ENCODE measurements at places on chromosomes 7 and 10. TPM values are rescaled to one million over a fixed set of nuclear protein-coding genes. Genes with fewer than 3 reads are reported as not detected.

GJD4 gene
- not detected for total RNA-seq

MAT1A gene
- not detected for total RNA-seq

KCND2 gene
- total RNA-seq = not detected

FAM25A gene
- not detected for total RNA-seq

TSC22D4 gene
- 32.3 TPM for total RNA-seq

OR6V1 gene
- not detected for total RNA-seq

ZNF853 gene
- total RNA-seq = 4.2 TPM

AKR1C3 gene
- total RNA-seq = 0.53 TPM

SMO gene
- total RNA-seq = not detected

NXPH1 gene
- not detected for total RNA-seq

IFIT1B gene
- total RNA-seq = not detected

TLX1 gene
- not detected for total RNA-seq

PRKG1 gene
- total RNA-seq = not detected

CAMK2B gene
- total RNA-seq = not detected

NUTM2B gene
- 1.3 TPM for total RNA-seq

TMEM176A gene
- not detected for total RNA-seq

FAM237B gene
- total RNA-seq = not detected

C7orf33 gene
- total RNA-seq = not detected

TRIM50 gene
- not detected for total RNA-seq

SPDYE5 gene
- total RNA-seq = not detected

WNT16 gene
- not detected for total RNA-seq

PDZD7 gene
- total RNA-seq = 0.95 TPM

CCDC136 gene
- total RNA-seq = 5.8 TPM

NRCAM gene
- 13.2 TPM for total RNA-seq

NKX1-2 gene
- total RNA-seq = not detected

ZNF12 gene
- 23.1 TPM for total RNA-seq

ANXA11 gene
- 136 TPM for total RNA-seq

TUBAL3 gene
- total RNA-seq = not detected

CHRM2 gene
- total RNA-seq = not detected

CPN1 gene
- total RNA-seq = not detected

NCF1 gene
- 4.2 TPM for total RNA-seq

CRHR2 gene
- not detected for total RNA-seq

PPP1R17 gene
- not detected for total RNA-seq

OLAH gene
- total RNA-seq = not detected

FEZF1 gene
- total RNA-seq = not detected

EMX2 gene
- total RNA-seq = not detected

TAS2R3 gene
- total RNA-seq = not detected

TRPV6 gene
- total RNA-seq = not detected

CYP26C1 gene
- total RNA-seq = 0.08 TPM

EVX1 gene
- 0.24 TPM for total RNA-seq

GARS1 gene
- 121 TPM for total RNA-seq

GIMAP7 gene
- total RNA-seq = 21.2 TPM

ATG9B gene
- total RNA-seq = 9.2 TPM

FAM171A1 gene
- 1.7 TPM for total RNA-seq

OR2A5 gene
- total RNA-seq = not detected

PCDH15 gene
- total RNA-seq = not detected

NPVF gene
- total RNA-seq = not detected

GRM3 gene
- not detected for total RNA-seq

MOGAT3 gene
- total RNA-seq = not detected

PCLO gene
- total RNA-seq = not detected

MBL2 gene
- total RNA-seq = not detected
